ENCODE measurements at places on chromosomes 2 and 18.

GRCh38 chr2:239538357-239539052, 137.7 kb upstream of the HDAC4 start:
- no peak for DNase-seq

- DNase-seq, result no peak
Measured at GRCh38 chr2:60526623-60527022, 26.8 kb downstream of the BCL11A start.

- no peak for DNase-seq
Measured at GRCh38 chr2:43139501-43139900, 86.9 kb downstream of the ZFP36L2 start.

DNA sequence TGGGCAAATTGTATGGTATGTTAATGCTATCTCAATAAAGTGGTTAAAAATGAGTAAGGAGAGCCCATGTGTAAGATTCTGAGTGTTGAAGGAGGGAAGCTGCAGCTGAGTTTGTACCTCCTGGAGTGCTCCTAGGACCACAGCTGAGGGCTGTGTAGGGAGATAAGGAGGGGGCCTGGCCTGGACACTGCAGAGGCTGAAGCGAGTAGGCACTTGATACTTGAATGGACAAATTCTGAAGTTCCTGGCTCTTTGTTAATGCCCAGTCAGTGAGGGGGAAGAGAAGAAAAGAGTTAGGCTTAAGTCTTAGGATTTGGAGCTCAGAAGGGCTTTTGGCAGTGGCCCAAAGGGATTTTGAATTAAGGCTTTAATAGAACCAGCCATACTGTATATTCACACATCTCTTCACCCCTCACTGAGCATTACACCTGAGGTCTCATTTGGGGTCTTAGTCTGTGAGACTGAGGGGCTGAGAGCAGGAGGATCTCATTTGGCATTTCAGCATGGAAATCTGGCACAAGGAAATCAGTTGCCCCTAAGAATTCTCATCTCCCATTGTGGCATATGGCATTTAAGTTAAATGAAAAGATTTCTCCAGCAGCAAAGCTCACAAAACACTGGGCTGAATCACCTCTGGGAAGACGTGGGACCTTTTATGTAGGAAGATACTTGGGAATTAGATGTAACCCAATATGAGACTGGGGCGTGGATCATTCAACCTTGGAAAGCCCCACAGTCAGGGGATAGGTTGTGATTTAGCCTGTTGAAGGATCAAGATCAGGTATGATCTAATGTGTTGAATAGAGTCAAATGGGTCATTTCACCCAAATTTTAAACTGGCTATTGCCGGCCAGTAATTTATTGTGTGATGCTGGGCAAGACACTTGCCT, 46.8 kb downstream of the LIPG start:
- no peak for DNase-seq

DNA sequence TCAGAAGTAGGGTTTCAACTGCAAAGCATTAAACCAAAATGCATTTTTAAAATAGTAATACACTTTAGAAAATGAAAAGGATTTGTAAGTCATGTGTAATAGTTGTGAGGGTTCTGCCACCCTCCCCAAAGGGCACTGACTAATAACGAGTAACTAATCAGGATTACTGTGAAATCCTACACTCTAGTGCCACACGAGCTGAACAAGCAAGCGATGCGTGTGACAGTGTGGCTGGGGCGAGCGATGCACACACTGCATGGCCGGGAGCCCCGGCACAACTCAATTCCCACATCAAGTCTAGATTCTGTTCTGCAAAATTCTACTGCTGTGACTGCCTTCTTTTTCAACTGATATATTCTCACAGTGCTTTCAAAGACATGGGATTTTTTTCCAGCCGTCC, 156.4 kb downstream of the SEPTIN10 start:
- no peak for DNase-seq

GRCh38 chr2:232626584-232626983, 6.8 kb upstream of the EFHD1 start:
- no peak for DNase-seq

DNA sequence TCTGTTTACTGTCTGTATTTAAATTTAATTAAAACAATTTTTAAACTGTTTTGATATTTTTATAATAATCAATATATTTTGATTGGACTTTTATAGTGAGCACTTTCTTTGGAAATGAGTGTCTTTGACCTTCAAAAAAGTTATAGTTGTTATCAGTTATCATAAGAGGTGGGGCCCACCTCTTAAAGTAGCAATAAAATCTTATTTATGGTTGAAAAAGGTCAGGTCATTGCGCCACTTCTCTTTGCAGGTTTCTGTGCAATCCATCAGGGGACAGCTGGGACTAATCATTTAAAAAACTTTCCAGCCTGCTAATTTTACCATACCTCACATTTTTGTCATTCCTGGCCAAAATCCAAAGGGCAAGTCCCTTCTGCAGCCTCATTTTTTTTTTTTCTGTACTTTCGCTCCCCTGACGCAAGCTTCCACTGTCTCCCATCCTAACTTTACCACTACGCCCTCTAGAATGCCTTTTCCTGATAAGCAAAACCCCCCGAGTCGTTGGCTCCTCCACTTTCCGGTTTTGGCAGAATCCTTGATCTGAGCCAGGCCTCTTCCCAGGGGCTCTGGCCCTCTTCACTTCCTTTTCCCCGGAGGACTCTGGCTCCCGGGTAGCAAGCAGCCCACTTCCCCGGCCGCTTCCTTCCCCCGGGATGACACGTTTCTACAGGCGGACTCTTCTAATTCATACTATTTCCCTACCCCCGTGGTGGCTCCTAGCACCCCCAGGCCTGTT, 1.1 kb upstream of the SEH1L start:
- DNase-seq, result no peak

GRCh38 chr18:48581206-48581605, 42.4 kb downstream of the CTIF start:
- no peak for DNase-seq

DNA sequence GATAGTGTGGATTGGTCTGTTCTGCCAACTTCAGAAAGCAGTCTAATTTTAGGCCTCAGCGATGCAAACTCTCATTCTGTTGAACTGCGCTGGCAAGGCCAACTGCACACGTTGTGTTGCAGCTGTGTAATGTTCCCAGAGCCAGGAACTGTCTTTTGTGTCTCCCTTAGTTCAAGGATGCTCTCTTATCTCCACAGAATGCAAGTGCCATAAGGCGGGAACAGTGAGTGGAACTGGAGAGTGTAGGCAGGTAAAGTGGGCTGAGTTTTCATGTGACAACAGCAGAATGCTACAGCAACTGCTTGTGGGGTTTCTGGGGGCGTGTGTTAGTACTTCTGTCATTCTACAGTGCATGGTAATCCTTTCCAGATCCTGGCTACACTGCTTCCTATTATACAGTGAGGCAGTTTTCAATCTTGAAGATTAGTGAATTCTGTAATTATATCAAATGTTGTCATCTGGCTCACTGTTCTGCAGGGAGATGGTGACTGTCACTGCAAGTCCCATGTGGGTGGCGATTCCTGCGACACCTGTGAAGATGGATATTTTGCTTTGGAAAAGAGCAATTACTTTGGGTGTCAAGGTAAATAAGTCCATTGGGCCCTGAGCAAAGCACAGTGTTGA, 125.8 kb downstream of the LAMA3 start:
- DNase-seq, result no peak

DNA sequence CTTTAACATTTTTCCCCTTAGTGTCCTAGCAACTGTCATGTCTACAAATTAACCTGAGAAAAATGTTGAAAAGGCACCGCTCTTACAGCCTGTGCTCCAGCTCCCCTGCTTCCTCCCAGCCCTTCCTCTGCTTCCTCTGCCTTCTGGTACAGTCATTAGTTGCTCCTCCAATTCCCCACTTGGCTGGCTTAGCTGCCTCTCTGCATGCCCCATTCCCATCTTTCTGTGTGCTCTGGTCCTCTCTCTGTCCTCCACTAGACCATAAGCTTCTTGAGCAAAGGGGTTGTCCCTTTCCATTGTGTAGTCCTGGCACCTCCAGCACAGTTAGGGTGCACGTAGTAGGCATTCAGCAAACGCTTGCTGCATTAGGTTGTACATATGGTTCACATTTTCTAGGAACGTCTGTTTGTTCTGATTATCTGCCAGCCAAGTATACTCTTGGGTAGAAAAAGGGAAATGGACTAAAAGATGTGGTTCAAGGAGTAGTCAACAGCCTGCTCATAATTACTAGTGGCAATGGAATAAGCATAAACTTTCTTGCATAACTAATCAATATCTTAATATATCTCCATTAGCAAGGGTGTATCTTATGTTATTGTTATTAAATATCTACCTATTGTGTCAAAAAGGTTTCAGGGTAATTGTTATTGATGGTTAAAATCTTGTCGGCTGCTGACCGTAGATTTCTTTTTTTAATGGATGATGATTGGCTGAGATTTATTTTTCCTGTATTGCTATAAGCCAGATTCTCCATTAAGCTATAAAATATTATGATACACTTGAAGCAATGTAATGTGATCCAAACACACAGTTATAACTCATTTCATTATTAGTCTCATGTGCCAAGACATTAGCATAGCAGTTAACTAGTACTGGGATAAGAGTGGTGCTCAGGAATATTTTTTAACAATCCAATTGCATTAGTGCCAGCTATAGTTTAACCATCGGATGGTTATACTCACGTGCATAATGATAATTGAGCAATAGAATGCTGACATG, 340.1 kb downstream of the SLC4A3 start:
- no peak for DNase-seq

DNA sequence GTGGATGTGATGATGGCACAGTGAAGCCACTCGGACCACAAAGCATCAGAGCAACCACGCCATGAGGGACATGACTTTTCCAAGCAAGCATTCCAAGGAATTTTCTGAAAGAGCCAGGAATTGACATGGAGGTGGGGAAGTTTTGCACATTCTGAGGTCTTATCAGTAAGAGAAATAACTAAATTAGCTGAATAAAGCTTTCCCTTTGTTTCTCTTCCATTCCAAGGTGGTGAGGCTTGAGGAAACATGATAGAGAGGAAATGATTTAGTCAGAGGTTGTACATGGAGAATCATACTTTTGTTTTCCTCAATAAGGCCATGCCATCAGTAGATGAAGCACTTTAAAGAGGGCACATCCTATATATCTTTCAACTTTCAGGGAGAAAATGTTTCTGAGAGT, 115.7 kb upstream of the MMADHC start:
- DNase-seq, result no peak

DNA sequence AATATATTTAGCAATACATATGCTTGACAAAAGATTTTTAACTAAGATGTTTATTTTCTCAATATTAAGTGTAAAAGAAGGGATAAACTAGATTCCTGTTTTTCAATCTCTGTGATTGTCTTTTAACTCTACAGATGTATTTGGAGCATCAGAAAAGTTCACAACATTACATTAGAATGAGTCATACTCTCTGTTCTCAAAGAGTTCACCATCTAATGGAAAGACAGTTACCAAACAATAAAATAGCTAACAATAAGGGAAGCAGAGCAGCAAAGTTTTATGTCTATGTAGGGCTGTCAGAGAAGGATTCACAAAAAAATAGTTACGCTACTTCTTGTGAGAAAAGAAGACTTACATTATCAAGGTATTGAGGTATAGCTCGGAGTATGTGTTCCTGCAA, 109.2 kb upstream of the MAP2 start:
- no peak for DNase-seq

- DNase-seq, result no peak
Measured at GRCh38 chr2:43593254-43593653, 2.6 kb downstream of the THADA start.

- DNase-seq, result no peak
Measured at GRCh38 chr2:143458258-143459190, 329.3 kb downstream of the ARHGAP15 start.

- no peak for DNase-seq
Measured at GRCh38 chr2:446303-446874, 158.5 kb upstream of the ALKAL2 start.

GRCh38 chr2:233092432-233093165, 32.5 kb downstream of the INPP5D start:
- no peak for DNase-seq

- DNase-seq, result no peak
Measured at GRCh38 chr2:24110660-24111303, 12.4 kb downstream of the PFN4 start.

- DNase-seq, result no peak
Measured at GRCh38 chr2:3557639-3558204, 411 bp downstream of the RNASEH1 start.

- no peak for DNase-seq
Measured at GRCh38 chr2:111188681-111189080, 68.0 kb downstream of the BCL2L11 start.

Measured in stimulated activated CD4-positive, alpha-beta T cell treated with anti-CD3 and anti-CD28 coated beads, Interleukin-12 subunit alpha, Interleukin-12 subunit beta, amount 100 ng/mL, for 24 hours (primary cell).